ENCODE measurements at places on chromosomes 12 and 14.

DNA sequence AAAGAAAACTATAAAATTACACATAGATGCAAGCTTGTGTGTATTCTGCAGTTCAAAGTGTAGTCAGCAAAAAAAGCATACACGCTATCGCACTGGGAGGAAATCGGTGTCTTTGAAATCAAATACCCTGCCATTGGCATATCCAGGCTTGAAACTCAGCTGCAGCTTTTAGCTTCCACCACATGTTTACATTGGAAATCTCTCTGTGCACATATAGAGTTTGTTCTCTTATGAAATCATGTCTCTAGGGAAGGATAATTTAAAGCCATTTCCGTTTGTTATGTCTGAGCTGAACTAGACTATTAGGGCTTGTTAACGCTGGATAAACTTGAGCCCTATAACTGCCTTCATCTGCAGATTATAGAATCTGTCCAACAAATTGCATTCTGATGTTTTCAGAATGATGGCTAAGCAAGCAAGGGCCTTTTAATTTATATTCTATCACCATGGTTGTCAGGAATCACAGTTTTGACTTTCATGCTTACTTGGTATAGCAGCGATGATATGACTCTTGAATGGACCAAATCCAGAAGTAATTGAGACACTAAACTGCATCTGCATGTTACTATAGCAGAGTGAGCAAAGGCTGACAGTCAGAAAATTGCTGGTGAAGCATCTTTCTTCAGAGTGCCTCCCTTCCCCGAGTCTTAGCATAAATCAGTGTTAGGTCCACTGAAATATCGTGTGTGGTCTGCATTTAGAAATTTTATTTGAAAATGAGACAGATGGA, 442.8 kb downstream of the ZFP36L1 start:
- no peak for DNase-seq

DNA sequence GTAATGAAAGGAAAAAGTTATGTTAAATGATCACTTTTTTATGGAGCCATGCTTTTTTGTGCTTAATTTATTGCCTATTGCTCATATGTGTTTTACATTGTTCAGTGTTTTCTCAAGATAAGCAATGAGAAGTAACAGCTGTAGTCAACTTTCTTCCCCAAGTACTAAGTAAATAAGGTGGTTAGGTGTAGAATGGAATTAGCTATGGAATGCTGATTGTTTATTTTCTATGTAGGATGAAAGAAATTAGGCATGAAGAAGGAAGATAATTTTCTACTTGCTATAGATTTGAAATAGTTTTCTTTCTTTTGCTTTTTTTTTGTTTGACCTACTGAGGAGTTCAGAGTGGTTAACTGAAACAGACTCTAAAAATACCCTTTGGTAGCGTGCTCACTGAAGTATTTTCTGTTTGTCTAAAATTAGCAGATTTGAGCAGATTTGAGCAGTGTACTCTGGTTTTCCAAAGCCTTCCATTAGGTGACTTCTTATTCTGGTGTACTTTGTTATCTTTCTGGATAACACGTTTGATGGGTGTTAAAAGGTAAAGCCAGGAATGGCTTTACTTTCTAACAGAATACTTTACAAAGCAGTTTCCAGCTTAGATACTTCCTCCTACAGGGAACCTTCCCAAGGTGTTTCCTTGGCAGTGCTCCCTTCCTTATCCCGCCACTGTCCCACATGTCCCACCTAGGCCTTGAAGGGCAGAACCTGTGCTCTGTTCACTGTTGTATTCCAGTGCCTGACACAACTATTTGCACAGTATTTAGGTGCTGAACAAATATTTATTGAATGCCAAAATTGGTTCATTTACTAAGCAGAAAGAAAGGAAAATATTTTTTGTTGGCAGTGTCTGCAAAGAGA, 56.0 kb downstream of the RASSF3 start:
- DNase-seq = no peak

DNA sequence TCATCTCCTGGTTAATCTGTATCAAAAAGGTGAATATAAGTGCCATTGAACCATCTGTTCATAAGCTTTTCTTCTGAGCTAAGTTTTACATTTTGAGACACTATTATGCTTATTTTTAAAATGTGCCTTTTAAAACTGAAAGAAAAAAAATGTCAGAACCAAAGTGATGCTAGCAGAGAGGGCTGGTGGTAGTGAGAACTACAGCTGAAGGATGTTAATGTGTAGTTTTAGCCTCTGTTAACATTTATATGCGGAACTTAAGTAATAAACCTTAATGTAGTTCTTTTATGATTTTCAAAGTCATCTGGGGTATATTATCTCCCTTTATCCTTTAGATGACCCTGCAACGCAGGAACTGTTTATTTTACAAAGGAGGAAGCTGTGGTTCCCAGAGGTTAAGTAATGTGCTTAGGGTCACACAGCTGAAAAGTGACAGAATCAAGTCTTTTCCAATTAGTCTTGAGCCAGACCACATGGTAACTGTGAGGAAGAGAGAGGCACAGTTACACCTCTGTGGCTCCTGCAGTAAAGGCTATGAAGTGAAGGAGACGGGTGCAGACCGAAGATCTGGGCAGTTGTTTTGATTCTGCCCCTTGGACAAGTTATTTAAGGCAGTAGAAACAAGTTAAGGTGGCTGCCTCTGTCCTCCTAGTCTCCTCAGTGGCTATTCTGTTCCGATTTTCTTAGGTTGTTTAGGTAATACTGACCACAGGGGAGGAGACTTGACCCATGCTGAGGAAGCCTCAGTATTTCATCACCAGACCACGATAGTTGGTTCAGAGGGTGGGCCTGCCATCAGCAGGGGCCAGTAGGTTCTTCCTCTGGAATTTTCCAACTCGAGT, 23.9 kb downstream of the GNG2 start:
- DNase-seq = no peak

DNA sequence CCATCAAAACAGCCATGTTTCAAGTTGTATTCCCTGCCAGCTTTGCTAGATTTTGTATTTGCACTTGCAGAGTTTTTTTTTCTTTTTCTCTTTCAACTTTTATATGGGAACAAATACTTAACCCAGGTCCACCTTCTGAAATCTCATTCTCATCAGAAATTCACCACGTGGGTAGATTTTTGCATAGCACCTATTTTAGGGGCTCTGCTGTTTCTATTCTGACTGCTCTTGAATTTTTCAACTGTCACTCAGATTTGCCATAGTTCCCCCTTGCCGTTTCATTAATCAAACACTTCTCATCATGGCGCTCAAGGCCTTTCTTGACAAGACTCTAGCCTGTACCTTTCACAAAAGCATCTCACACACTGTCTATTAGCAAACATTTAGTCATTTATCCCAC, 767.2 kb downstream of the VRK1 start:
- no peak for DNase-seq

- no peak for DNase-seq
These were observed 425.0 kb downstream of the TMEM121 start for GRCh38 chr14:105951399-105951798.

DNA sequence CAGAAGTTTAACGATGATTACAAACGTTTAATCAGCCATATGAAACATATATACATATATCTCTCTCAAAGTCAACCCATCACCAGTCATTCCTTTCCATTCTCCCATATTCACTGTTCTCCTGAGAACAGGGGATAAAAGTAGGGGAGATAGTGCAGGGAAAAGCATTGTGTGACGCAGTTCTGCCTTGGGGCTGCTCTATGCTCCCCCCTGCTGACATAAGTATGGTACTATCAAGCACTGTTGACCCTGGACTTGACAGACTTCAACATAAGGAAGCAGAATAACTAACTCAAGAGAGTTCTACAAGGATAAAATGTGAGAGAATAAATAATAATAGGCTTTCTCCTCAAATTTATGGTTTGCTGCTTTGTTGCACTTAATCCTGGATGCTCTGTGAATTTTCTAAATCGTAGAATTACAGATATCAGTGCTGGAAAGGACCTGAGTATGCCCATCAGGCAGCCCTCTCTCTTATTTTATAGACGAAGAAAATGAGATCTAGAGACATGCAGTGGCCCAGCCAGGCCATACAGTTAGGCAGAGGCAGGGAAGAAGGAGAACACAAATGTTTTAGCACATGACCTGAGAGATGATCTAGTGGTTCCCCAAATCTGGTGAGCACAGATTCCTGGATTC, 87.2 kb downstream of the SCN8A start:
- peak; percentile 34 for DNase-seq

DNA sequence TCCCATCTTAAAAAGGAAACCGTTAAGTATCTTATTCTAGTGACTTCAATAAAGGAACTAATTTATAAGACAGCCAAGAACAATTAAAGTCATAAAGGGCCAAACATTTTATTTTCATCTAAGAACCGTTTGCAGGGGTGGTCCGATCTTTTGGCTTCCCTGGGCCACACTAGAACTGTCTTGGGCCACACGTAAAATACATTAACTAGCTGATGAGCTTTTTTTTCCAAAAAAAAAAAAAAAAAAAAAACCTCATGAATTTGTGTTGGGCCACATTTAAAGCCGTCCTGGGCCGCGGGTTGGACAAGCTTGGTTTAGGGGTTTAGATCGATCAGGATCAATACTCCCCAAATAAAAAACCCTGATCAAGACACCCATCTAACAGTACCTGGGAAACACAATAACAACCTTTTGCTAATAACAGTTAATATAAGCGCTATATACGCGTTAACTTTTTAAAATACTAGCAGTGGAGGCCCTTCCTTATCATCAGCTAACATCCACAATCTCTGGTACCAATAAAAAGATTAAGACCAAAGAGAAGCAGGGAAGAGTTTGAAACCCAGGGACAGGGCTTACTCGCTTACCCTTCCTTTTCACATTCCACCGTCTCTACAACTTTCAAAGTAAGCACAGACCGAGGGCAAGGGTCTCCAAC, 1.1 kb downstream of the NAP1L1 start:
- DNase-seq = no peak

GRCh38 chr14:105498430-105499255, 7.6 kb downstream of the TEDC1 start:
- DNase-seq = no peak

- no peak for DNase-seq
These were observed 30.6 kb downstream of the TMEM132D start for GRCh38 chr12:129873111-129873832.

- DNase-seq = no peak
These were observed 270.0 kb upstream of the CAND1 start for GRCh38 chr12:66999141-66999540.

DNA sequence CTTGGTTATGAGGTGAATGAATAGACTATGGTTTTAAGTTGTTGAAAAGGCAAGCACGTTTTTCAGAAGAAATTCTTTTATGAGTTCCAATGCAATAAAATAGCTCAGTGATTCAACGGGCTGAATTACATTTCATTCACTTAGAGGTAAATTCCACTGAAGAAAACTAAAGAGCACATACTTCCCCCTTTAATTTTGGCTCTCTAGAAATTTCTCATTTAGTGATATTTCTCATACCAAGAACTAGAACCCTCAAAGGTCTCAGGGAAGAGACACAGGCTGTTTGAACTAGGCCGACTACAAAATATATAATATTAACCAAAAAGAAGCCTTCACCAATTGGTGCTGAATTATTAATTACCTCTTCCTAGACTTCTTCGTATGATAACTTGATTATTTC, 68.6 kb downstream of the TAOK3 start:
- no peak for DNase-seq

- DNase-seq = no peak
These were observed 50.5 kb upstream of the HIF1A start for GRCh38 chr14:61644834-61645233.

GRCh38 chr14:102392506-102392905, 29.8 kb downstream of the TECPR2 start:
- DNase-seq = no peak

DNA sequence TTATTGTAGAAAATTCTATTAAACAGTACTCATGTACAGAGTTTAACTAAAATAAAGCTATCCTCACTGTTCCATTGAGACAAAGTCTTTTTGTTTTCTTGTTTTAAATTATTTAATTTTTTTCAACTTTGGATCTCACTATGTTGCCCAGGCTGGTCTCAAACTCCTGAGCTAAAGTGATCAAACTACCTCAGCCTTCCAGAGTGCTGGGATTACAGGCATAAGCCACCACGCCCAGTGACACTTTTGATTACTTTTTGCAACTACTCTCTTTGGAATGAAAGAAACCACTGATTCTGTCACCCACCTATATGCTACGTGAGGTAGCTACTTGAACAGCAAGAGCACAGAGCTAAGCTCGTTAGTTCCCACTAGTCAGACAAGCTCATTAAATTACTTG, 17.1 kb downstream of the ZFC3H1 start:
- no peak for DNase-seq

GRCh38 chr12:121240484-121241101, 30.7 kb downstream of the P2RX4 start:
- DNase-seq = no peak

GRCh38 chr12:50887191-50887590, 44.5 kb downstream of the TMPRSS12 start:
- DNase-seq = no peak

DNA sequence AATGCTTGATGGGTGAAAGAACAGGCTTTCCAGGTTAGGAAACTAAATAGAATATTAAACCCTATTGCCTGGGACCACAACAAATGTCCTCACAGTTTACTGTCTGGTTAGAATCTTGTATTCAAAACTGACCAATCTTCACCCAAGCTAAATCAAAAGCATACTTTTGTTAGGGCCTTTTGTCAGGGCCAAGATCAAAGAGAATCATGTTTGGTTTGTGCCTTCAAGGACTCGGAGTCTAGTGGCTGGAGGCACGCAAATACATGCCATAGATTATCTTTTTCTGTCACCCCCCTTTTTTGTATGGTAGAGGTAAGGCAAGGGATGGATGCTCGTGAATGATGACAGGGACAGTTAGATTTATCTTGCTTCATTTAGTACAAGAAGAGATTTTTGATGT, 51.1 kb upstream of the AKAP6 start:
- no peak for DNase-seq

DNA sequence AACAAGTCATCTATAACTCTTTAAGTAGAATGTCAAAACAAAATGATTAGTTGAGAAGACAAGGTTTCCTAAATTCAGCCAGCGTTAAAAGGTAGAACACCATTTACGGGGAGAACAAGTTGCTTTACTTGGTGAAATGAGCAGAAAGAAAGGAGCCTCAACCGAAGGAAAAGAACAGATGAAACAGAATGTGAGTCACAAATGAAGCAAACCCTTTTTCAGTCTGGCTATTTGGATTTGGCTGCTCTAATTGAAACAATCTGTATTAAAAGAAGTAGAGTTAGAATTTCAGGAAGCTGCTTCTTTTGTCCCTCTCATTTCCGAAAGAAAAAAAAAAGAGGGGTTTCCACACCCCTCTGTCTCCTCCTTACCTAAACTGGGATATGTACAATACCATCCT, 34.6 kb downstream of the CEP128 start:
- DNase-seq = no peak

DNA sequence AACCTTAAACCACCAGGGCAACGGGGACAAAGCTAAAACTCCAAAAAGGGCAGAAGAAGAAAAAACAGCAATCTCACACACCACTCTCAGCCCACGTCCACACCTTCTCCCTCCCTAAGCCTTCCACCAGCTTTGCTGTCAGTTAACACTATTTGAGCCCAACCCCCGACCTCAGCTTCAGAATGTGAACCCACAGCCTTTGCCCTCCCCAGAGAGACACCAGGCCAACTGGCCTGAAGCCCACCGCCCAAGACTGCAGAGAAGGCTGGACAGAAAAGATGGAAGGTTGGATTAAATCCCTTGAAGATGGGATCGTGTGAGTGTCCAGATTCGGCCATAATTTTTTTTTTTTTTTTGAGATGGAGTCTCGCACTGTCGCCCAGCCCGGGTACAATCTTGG, 22.4 kb downstream of the IRF2BPL start:
- DNase-seq = no peak
